ENCODE measurements at places on chromosomes 2 and 18.

GRCh38 chr18:62751341-62751821, 36.0 kb downstream of the PHLPP1 start:
- DNase-seq: no peak

DNA sequence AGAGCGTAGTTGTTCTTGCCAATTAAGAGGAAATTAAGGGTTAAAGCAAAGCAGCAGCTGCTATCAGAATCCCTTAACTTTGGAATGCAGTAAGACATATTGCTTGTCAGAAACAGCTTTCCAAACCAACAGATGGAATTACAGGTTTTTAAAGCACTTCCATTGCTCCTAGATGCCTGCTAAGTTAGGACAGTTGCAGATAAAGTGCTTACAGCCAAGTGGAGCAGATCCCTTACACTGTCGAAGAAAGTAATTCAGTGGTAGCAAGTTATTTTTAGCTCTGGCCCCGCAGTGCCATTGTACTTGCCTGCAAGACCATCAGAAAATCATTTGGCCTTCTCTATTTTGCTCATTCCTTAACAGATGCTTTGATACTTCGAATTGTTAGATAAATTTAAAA, 5.4 kb downstream of the PDK1 start:
- no peak for DNase-seq

GRCh38 chr18:48619016-48619415, 80.2 kb downstream of the CTIF start:
- DNase-seq: no peak

GRCh38 chr2:77017355-77017745, 504.8 kb downstream of the LRRTM4 start:
- DNase-seq: no peak

GRCh38 chr18:23765931-23766330, 76.7 kb downstream of the LAMA3 start:
- no peak for DNase-seq

All from thoracic aorta (tissue), 2 donors.